ENCODE measurements at places on chromosomes 5 and 9.

DNA sequence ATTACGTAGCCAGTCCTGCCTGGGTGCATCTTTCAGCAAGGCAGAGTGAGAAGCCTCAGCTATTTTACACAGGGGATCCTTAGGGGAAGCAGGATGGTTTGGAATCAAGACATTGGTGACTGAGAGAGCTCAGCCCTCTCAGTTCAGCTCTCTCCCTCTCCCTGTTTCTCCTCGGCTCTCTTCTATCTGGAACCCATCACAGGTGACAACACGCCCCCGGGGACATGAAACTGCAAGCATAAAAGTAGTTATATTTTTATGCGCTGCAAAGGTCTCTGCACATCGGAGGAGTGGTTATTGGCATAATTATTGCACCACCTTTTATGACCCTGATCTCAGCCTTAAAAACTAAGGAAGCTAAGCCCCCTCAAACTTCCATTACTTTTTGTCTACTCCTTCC, 14.2 kb downstream of the TMOD1 start:
- no peak for DNase-seq

- no peak for DNase-seq
These were observed 175.3 kb upstream of the KLF9 start for GRCh38 chr9:70589571-70590314.

DNA sequence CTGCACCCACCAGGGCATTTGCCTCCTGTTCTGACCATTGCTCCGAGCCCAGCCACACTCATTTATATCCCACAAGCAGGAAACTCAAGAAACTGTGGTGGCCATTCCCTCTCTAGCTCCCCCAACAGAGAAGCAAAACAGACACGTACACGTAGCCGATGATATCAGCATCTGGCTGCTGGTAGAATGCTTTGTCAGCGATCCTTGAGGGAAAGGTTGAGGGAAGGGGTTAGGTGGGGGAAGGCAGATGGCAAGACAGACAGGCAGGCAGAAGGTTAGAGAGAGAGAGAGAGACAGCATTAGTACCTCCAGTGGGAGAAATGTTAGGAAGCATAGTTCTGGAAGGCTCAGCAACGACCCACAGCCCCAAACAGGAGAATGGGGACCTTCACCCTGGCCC, 7.8 kb downstream of the HIGD2A start:
- no peak for DNase-seq

DNA sequence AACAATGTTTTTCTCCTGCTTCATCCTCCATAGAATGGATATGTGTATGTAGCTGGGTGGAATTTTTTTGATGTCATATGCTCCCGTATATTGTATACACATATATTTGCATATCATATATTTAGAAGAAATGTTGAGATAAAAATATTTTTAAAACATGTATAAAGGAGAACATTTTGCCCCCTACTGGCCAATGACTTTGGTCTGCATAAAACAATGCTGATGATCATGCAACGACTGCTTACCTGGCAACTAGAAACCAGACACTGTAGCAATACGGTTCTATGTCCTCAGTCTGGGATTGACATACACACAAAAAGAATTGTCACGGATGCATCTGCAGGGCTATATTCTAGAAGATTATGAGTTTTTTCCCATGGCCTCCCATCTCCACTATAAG, 503.6 kb downstream of the ELAVL2 start:
- DNase-seq: no peak

DNA sequence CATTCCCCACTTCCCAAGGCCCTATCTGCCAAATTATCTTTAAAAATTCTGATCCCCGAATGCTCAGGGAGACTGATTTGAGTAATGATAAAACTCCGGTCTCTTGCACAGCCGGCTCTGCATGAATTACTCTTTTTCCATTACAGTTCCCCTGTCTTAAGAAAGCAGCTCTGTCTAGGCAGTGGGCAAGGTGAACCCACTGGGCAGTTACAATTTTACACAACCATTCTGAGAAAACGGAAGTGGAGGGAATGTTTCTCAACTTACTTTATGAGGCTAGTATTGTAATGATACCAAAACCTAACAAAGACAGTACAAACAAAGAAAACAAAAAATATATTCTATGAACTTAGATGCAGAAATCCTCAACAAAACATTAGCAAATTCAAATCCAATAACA, 100.0 kb downstream of the MCTP1 start:
- no peak for DNase-seq

DNA sequence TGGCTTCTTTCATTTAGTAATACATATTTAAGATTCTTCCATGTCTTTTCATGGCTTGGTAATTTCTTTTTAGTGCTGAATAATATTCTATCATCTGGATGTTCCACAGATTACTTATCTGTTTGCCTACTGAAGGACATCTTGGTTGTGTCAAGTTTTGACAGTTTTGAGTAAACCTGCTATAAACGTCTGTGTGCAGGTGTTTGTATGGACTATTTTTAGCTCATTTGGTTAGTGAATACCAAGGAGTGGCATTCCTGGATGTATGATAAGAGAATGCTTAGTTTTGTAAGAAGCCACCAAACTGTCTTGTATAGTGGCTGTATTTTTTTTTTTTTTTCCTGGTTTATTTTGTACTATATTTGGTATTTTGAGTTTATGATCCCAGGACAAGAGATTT, 38.4 kb downstream of the PRRC1 start:
- no peak for DNase-seq

DNA sequence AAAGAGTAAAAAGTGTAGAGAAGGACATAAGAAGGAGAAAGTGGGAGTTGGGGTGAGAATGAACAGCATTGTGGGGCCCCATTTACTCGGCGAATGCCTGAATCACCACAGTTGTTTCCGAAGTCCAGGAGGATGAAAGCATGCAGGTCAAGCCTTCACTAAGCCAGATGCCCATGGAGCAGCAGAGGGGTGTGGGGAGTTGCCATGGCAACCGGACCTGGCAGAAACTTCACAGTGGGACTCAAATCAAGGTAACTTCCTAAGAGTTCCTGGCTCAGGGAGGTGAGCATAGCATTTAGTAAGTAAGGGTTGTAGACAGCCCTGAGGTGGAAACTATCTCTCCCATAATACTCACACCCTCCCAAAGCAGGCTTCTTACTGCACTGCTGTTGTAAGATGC, 357.1 kb downstream of the TRIM32 start:
- DNase-seq: no peak

DNA sequence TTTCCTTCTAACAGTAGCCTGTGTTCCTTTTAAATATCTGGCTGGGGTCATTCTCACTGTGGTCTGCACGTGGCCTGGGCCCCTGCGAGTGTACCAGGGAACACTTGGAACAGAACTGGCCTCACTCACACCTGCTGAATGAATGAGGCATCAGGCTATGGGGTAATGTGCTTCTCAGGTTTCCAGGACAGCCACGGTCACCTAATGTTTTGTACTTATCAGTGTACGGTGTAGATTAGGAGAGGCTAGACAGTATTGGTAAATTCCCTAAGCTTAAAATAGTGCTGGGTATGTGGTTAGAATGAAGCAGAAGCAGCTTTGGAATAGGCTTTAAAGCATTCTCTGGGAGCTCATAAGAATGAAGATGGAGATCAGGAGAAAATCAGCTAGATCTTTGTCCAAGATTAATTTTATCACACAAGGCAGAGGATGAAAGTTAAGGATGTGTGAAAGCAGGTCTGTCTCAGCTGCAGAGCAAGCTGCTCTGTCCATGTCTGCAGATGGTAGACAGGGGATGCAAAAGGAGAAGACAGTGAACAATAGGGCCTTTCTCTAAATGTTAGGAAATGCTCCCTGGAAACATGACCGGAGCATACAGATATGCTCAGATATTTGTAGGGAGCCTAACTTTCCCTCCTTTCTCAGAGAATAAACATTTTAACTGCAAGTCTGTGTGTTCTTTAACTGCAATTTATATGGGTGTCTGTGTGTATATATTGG, 267.5 kb downstream of the NR3C1 start:
- peak; percentile 34 for DNase-seq

- DNase-seq: no peak
These were observed 5.7 kb upstream of the C5orf34 start for GRCh38 chr5:43520615-43521014.

DNA sequence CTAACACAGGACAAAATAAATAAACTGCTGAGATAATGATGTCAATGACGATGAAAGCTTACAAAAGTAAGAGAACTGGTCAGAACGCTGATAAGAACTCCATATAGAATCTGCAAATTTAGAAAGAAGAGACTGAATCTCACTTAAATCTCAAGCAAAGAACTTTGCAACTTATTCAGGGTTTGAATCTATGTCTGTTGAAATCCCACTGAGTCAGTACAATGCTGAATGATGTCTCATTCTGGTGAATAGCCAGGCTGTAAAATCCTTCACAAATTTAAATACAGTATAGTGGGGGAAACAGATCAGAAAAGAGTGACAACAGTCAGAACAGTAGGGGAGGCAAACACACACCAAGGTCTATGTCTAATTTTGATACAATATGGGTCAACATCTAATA, 38.9 kb upstream of the NR3C1 start:
- no peak for DNase-seq

DNA sequence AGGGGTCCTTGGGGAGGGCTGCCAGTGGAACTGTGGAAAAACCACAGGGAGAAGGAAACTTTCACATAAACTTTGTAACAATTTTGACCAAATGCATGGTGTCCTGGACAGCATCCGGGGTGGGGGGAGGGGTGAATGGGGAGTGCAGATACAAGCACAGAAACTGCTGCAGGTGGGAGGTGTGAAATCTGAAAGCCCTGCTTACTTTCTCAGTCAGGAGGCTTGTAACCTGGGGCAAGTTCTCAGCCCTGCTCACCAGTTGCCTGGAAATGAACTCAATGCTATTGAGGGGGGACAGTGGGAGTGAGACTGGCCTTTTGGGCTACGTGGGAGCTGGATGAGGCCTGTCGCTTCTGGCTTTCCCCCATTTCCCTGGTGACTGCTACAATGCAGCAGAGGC, 694.5 kb upstream of the ZNF608 start:
- no peak for DNase-seq

DNA sequence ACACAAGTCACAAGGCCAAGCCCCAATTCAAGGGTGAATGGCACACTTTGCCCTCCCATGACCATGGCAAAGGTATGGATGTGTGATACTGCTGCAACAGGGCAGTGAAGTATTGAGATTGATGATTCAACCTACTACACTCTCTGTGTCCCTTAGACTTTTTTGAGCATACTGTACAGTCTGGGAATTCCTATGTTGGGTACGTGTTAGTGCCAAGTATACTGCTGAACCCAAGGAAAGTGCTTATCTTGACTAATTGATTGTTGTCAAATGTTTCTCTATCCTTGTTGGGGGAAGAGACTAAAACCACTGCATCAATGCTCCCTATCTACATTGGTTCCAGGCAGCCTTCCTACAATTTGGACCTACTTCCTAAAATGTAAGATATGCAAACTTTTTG, 93.7 kb downstream of the NDFIP1 start:
- no peak for DNase-seq

GRCh38 chr5:168417731-168418429, 68.4 kb upstream of the RARS1 start:
- no peak for DNase-seq

DNA sequence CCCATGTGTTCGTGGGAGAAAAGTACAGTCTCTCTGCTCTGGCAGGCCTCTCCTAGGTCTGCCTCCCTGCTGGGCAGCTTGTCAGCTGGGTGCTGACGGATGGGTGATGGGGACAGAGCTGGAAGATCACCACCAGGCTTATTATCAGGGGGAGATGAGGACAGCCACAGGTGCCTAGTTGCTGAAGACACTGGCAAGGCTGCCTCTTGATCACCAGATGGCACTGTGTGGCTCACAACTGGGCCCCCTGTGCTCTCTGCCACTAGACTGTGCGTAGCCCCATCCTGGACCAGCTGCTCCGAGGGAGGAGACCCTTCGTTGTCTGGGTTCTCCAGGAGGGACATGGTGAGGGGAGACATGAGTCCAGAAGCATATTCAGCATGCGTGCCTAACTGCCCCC, 73.0 kb downstream of the KIF24 start:
- DNase-seq: no peak

Measured in SK-MEL-5 (cell line).